Stimulated activated CD4-positive, alpha-beta T cell treated with anti-CD3 and anti-CD28 coated beads, TNF-alpha, amount 100 ng/mL, for 1 hour (primary cell): ENCODE measurements at places on chromosomes 12 and 14.
A peak's percentile ranks its signal among the peaks of the same experiment; 100 is the strongest.

DNA sequence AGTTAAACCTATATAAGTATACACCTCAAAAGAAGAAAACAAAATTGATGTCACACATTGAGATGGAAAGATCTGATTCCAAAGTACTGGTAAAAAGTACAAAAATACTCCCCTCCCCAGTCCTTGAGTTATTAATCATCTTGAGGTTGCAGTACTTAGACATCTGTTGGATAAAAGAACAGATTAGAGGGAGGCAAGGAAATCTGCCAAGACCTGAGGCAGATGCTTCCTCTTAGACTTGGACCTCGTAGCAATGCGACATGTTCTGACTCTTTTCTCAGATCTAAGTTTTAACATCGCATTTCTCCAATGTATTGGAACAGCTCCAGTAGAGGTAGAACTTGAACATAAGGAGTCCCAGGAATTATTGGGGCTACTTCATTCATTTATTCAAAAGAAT is 187.9 kb upstream of the GRIN2B start:
- DNase-seq, result no peak

DNA sequence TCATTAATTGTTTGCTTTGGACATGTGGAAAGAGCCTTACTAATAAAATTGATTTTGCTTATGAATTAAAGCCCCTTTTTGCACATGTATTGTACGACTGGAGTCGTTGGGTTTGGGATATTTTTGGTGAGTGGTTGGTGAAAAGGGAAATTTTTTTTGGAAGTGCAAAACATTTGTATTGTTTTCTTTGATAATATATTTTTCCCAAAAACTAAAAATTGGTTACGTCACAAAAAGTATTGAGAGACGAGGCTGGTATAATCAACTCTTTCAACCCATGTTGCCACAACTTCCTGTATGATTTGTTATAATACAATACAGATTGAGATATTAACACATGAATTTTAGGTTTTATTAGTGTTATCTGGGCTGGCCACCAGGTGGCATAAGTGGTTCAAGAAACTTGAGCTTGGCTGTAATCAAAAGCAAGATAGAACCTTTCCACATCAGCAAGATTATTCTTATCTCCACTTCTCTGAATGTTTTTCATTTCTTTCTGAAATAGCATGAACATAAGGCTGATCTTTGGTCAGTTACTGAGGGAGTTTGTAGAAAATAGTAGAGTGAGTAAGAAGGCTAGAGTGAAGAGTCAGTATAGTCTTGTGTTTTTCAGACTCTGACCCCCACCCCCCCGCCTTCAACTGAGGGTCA is 8.7 kb downstream of the NGDN start:
- peak; percentile 40 for DNase-seq

- no peak for DNase-seq
Measured at GRCh38 chr14:54567639-54568561, 972 bp downstream of the SAMD4A start.

GRCh38 chr12:124927201-124928094 is 13.0 kb upstream of the UBC start:
- DNase-seq, result peak; percentile 76

GRCh38 chr12:131920157-131920508 is 8.9 kb upstream of the PUS1 start:
- DNase-seq, result no peak

DNA sequence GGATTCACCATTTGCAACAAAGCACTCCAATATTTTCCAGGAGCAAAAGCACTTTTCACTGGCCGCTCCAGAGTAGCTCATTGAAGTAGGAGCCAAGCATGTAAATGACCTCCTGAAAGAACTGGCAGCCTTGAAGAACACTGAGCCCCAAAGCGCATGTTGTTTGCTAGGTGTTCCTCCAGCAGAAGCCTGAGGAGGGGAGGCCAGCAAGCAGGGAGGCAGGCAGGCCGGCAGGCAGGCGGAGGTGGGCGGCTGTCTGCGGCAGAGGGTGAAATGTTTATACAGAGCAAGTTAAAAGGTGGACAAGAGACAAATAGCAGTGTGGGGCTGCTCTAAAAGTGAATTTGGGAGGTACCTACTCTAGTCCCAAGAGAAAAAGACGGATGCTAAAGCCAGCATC is 439.4 kb downstream of the CCDC91 start:
- no peak for DNase-seq

DNA sequence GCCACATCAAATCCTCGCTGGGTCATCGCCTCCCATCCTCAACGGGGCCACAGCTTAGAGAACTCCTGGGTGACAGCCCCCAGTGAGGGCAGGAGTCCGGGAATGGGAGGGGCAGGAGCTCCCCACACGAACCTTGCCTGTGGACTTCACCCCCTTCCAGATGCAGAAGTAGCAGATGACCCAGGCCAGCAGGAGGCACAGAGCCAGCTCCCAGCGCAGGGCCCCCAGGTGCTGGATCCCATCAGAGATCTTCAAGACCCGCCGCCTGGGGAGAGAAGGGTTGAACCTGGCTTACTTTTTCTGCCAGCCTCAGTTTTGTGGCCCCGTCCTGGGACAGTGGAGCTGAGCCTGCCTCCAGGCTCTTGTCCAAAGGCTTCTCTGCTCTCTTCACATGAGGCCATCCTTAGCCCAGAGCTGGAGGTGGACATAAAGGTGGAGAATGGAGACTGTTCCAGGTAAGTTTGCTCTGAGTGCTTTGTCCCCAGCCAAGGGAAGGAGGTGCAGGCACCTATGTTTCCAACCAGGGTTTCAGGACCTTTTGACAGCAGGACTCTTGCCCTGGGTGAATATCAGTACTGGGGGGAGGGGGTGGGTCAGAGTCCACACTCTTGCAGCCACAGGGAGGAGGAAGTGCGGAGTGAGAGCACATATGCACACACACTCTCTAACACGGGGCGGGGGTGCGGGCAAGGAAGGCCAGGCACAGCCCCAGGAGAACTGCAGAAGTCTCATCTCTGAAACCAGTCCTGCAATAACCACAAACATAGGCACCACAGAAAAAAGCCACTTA is 23.3 kb upstream of the SLC6A12 start:
- DNase-seq, result no peak

GRCh38 chr12:46219877-46220655 is 48.8 kb downstream of the SLC38A1 start:
- peak; percentile 39 for DNase-seq

GRCh38 chr12:83147341-83147740 is 460.6 kb downstream of the TMTC2 start:
- no peak for DNase-seq

- DNase-seq, result no peak
Measured at GRCh38 chr12:72330301-72330700, 58.1 kb downstream of the TRHDE start.

DNA sequence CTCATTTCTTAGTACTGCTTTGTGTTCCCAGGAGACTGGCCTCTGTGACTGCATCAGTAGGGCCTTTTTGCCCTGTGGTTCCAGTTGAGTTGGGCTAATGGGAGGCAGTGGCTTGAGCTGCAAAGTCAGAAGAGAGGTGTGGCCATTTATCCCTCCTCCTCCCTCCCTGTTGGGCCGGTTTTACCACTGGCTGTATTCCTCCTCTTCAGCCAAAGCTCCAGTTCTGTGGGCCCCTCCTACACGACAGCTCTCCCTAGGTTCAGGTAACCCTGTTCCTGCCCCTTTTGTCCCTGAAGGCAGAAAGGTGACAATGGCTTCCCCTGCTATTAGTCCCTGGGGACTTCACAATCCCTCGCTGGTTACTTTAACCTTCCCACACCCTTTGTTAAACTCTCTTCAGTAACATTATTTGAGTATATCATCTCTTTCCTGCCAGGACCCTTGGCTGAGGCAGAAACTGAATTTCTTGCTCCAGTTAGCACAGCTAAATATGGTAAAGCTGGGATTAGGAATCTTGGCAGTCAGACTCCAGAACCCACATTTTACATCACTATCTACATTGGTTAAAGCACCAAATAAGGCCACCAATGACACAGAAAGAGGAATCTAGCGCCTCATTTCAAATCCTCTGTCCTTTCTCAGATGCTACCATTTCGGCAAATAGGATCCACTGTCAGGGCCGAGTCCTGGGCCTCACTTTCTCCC is 121.9 kb upstream of the SLC35F4 start:
- DNase-seq, result no peak

GRCh38 chr12:22543246-22544037 is 900 bp downstream of the C2CD5 start:
- no peak for DNase-seq

GRCh38 chr12:47686645-47687240 is 19.1 kb downstream of the RPAP3 start:
- DNase-seq, result no peak

DNA sequence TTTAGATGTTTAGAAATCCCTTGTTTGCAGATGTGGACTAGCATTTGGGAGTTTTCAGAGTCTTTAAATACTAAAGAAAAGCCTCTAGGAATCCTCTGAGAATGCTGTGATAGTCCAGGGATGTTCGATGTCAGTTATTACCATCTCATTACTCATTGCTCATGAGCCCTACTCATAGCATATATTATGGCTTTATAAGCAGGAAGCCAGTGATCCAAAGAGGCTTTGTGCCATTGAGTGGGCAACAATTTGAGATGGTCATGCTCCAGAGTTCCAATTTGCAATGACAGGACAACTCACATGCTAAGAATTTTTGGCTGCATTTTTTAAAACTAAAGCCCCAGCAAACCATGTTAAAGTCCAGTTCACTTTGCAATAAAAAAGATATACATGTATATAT is 163.0 kb downstream of the OTOGL start:
- DNase-seq, result no peak

GRCh38 chr12:65631621-65632111 is 192.6 kb upstream of the HMGA2 start:
- DNase-seq, result no peak

DNA sequence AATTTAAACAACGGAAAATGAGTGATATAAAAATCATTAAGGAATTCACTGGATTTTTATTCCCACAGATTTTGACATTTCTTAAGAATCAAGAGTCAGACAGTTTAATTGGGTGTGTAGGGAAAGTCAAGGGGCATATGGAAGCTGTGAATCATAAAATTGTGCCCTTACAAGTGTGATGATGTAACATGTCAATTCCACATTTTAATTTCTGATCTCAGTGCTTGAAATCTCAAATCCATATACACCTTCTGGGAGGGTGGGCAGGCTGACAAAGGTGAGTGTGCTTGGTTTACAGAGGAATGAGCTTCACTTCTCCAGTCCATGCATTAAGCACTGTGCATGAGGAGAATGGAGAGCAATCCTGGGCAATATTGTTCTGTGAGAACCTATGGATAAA is 1.0 kb upstream of the KRT6A start:
- DNase-seq, result no peak

DNA sequence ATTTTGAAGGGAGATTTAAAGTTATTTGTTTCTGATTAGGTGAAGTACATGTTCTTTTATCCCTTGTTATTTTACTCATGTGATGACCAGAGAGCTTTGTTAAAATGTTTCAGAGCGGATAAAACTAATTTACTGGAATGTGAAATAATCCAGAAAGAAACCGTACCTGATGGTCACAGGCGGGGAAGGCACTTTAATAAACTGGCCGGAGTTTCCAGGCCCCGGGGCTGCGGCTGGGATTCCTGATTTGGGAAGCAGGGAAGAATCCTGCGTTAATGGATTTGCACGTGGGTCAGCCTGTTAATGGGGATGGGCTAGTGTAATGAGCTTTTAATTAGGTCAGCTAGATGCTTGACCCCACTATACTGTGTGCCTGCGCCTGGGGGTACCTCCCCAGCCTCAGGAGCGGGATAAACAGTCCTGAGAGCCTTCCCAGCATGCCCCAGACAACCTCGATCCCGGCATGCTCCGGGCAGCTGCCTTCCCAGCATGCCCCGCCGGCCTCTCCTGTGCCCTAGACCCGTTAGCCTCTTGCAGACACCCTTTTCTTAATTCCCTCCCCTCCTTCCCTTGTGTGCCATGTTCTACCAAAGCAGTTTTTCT is 208.6 kb upstream of the CDKN3 start:
- DNase-seq, result no peak

GRCh38 chr12:116298578-116298977 is 21.1 kb upstream of the MED13L start:
- DNase-seq, result no peak

DNA sequence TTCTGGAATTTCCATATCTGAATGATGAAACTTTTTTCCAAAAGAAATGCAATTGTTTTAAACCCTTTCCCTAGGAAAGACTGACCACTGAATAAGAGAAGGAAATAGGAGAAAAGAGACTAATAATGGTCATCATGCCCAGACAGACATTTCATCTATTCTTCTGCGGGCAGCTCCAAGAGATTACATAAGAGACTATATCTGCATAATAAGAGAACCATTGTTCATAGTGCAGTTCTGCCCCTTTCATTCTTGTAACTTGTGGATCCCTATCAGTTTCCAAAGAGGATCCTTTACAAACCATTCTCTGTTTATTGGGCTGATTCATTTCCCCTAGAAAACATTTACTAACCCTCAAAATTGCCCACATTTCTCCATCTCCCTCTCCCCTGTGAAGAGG is 197.8 kb downstream of the FSCB start:
- DNase-seq, result no peak

DNA sequence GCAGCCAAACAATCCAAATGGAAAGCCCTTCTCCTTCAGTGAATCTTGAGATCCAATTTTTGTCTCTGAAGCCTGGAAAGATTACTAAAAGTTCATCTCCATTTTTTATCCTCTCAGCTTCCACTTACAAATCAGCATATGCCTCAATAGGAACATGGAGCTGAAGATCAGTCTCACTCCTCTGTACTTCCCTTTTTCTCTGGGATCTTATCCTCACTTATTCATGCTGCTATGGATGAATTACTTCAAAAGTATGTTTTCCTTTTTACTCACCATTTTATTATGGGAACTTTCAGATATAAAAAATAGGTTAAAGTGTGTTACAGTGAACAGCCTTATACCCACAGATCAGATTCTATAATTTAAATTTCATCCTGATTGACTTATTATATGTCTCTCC is 14.4 kb upstream of the NTF3 start:
- no peak for DNase-seq
